ENCODE measurements at places on chromosomes 12 and 14. TPM values are rescaled to one million over a fixed set of nuclear protein-coding genes. Genes with fewer than 3 reads are reported as not detected.
A peak's percentile ranks its signal among the peaks of the same experiment; 100 is the strongest.

The CRIP1 gene
- total RNA-seq = not detected

The SH2B3 gene
- total RNA-seq = 2.4 TPM

The CHST11 gene
- total RNA-seq = 4.2 TPM

The DIO3 gene
- not detected for total RNA-seq

The AHNAK2 gene
- total RNA-seq = 367 TPM

The OVCH1 gene
- 0.26 TPM for total RNA-seq

GRCh38 chr14:76024211-76024907, 38.8 kb downstream of the IFT43 start:
- DNase-seq = peak; percentile 64

DNA sequence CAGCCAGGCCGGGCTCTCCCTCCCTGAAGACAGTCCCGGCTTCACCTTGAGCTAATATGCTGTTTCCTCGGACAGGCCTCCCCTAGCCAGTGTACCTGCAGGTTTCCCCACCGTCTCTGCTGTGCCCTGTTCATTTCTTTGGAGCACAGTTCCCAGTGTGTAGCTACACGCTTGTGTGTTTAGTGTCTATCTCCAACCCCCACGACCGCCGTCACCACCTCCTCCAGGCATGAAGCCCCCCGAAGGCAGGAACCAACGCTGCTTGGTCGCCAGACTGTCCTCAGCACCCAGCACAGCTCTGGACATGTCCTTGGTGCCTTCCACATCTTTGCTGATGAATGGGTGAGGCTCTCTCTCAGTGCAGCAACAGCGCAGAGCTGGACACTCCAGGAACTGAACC, 26.2 kb upstream of the PLEKHG6 start:
- DNase-seq = no peak

- no peak for DNase-seq
Observed at GRCh38 chr14:50340963-50341362, 28.8 kb downstream of the DMAC2L start.

GRCh38 chr12:91126516-91126915, 15.2 kb upstream of the LUM start:
- DNase-seq = peak; percentile 75

DNA sequence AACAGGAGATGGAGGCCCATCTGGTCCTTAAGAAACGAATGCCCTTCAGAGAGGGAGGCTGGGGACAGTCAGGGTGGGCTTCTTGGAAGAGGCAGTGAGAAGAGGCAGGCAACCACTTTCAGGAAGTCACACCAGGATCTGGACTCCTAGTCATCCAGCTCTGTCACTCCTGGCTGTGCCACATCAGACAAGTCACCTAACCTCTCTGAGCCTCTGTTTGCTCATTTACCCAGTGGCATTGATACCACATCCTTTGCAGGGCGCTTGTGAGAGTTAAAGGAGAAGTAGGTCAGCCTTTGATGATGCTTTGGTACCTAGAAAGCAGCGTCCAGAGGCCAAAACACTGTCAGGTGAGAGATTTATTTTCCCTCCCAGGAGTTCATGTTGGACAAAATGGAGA, 11.1 kb downstream of the CCDC197 start:
- no peak for DNase-seq

GRCh38 chr12:79933532-79934264, 1.2 kb downstream of the PPP1R12A start:
- DNase-seq = peak; percentile 20

DNA sequence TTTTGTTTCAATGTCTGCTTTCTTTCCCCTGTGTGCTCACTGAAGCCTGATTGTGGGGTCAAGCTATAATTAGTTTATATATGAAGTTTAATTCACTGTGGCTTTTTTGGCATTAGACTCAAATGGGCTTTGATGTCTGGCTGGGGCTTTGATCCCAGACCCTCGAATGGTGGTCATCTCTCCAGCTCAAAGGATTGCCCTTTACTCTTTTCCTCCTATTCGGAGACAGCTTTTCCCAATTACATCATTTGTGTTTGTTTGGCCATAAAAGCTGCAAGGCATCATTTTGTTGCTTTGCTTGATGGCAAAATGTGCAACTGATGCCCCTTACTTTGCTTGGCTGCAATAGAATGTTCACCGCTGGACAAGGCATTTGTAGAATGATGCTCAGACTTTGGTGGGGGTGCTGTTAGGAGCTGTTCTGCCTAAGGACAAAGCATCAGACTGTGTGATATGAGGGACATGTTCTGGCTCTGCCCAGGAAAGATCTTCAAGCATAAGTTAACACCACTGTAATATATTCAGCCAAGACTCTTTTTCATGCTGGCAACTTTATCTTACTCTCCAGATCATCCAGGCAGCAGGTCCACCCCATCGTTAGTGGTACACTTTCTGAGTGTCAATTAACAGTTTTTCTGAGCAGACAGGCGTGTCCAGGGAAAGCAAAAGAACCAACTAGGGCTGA, 3.2 kb upstream of the DACT1 start:
- DNase-seq = no peak

GRCh38 chr12:91177381-91177780, 5.2 kb downstream of the DCN start:
- no peak for DNase-seq

- DNase-seq = peak; percentile 17
Observed at GRCh38 chr14:104650057-104650980, 39.1 kb upstream of the INF2 start.

DNA sequence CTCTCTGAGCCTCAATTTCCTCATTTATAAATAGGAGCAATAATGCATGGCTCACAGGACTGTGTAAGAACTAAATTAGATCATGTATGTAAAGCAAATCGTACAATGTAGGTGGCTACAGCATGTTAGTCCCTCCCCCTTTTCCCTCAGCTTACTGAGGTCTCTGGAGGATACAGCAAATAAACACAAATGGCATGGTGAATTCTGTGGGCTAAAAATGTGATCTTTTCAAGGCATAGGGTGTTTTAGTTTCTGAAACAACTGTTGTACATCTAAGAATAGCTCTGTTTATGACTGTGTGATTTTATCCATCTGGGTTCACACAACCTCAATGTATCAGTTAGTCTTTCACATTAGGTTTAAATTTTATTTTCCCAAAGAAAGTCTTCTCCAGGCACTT, 121.2 kb upstream of the PLEKHG7 start:
- DNase-seq = no peak

- DNase-seq = no peak
Observed at GRCh38 chr12:26101763-26102162, 23.1 kb downstream of the BHLHE41 start.

GRCh38 chr12:34108405-34108803, 86.1 kb downstream of the ALG10 start:
- DNase-seq = no peak
